ENCODE measurements at places on chromosomes 4 and X.

- no peak for DNase-seq
Measured at GRCh38 chr4:76381986-76382385, 39.0 kb downstream of the CCDC158 start.

DNA sequence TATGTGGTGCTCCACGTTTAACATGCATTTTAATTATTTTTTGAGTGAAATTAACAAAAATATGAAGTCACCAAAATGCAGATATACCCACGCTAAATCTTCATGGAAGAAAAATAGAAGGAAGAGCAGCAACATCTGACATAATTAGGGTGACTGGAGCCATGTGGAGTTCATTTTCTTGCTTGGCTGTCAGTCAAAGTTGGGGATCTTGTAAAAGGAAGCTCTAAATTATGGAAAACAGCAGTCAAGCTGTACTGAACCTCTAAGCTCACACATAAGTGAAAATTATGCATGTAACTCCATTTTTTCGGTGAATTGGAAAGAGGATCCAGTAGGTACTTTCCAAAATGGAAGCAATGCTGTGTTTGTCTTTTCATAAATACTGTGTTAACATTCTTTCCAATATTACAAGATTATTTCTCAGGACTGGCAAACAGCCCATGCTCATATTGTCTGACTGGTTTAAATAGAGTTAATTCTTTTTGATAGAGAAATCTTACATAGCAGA, 9.7 kb upstream of the PDGFC start:
- DNase-seq = no peak

- DNase-seq = no peak
Measured at GRCh38 chr4:154722262-154722661, 21.5 kb upstream of the LRAT start.

DNA sequence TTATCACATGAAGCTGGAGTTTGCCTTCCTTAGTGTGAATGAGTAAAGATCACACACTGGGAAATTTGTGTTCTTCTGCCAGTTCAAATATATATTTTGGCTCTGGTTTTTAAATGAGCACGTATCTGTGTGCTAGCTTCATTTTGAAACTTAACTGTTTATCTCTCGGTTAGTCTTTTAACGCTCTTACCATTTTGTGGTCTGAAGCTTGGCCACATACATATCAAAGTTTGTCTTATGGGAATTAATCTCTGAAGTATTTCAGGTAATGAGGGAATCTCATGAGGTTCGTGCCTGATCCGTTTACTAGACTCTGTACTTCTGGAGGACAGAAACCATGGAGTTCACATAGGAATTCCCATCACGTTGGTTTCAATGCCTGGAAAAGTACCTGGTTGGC, 13.8 kb downstream of the ATP10D start:
- no peak for DNase-seq

DNA sequence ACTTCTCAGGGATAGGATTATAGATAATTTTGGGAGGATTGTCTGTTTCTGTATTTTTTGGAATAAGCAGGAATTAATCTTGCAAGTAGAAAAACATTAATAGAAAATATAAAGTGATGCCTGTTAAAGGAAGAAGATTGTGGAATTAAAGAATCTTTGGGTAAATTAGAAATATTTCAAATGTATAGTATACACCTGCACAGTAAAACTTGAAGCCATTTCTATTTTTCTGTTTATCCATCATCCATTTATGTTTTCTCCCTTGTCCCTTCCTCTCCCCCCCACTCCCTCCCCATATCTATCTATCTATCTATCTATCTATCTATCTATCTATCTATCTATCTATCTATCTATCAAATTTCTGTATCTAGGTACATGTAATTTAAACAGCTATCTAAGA, 46.9 kb upstream of the GEMIN8 start:
- DNase-seq = no peak

GRCh38 chrX:120477453-120477852, 8.4 kb upstream of the LAMP2 start:
- DNase-seq = no peak

DNA sequence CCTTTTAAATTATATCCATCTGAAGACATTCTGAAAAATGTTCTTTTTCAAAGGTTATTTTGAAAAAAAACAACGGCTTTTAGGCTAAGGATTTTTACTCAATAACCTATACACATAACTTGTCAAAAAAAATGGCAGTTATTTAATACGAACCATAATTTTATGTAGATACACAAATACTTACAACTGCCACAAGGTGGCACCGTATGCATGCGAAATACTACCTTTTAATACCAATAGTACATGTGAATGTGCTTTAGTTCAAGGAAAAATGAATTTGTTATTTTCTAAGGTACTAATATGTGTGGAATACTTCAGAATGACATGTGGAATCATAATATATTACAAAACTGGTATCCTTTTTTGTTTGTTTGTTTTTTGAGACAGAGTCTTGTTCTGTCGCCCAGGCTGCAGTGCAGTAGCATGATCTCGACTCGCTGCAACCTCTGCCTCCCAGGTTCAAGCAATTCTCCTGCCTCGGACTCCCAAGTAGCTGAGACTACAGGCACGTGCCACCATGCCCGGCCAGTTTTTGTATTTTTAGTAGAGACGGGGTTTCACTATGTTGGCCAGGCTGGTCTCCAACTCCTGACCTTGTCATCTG, 4.6 kb upstream of the MAD2L1 start:
- DNase-seq = peak; percentile 12
